ENCODE measurements at places on chromosomes 6 and 20. TPM values are rescaled to one million over a fixed set of nuclear protein-coding genes. Genes with fewer than 3 reads are reported as not detected.

DNA sequence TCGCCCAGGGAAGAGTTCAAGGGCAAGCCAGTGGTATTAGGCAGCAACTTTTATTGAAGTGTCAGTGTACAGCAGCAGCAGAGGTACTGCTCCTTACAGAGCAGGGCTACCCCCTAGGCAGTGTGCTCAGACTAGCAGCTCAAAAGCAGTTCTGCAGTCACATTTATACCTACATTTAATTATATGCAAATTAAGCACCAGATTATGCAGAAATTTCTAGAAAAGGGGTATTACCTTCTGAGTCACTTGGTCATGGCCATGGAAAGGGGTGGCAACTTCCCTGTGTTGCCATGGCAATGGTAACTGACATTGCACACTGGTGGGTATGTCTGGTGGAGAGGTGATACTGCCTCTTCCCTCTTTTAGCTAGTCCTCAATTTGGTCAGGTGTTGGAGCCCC lies 2.1 kb upstream of the ZKSCAN4 start:
- H3K36me3 ChIP-seq = peaks cover 5% of the 10 kb centered on the region
- no peaks in the 10 kb centered on the region for H3K27me3 ChIP-seq
- H3K27ac ChIP-seq = no peak overlapping the region
- no peak overlapping the region for H3K4me3 ChIP-seq
- peaks cover 14% of the 10 kb centered on the region for H3K4me1 ChIP-seq

- H3K27ac ChIP-seq = peak overlapping the region; percentile 64
- no peak for DNase-seq
- H3K27me3 ChIP-seq = no peaks in the 10 kb centered on the region
- peaks cover 47% of the 10 kb centered on the region for H3K4me1 ChIP-seq
Measured at GRCh38 chr6:16729744-16730143, 31.5 kb downstream of the ATXN1 start.

DNA sequence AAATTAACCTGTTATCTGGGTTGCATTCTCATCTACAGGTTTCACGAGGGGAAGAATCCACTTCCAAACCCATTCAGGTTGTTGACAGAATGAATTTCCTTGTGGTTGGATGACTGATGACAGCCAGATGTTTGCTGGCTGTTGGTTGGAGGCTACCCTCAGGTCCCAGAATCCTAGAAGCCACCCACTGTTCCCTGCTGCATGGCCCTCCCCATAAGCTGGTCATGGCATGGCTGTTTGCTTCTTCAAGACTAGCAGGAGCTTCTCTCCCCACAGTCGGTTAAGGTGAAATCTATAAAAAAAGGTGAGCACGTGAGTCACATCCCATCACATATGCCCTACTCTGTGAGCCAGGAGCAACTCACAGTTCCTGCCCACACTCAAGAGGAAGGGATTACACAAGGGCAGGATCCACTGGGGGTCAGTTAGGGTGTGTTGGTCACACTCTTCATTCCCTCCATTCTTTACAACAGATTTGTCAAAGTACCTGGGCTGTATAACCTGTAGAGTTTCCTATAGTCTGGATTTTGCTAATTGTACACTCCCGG lies 19.5 kb upstream of the RPS10 start:
- H3K4me3 ChIP-seq = no peak overlapping the region
- H3K4me1 ChIP-seq = no peaks in the 10 kb centered on the region
- no peak overlapping the region for H3K27ac ChIP-seq
- no peaks in the 10 kb centered on the region for H3K27me3 ChIP-seq

DNA sequence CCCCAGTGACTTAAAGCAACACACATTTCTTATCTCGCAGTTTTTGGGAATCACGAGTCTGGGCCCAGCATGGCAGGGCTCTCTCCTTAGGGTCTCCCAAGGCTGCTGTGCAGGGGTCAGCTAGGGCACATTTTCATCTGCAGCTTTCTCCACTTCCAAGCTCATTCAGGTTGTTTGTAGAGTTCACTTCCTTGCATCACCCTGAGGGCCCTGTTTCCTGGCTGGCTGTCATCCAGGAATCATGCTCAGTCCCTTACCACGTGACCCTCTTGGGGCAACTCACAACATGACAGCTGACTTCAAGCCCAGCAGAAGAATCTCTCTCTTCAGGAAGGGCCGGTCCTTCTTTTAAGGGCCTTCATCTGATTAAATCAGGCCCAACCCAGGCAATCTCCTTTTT lies 21.3 kb downstream of the SNAP25 start:
- DNase-seq = no peak
- no peak overlapping the region for H3K4me3 ChIP-seq
- H3K36me3 ChIP-seq = no peaks in the 10 kb centered on the region
- no peaks in the 10 kb centered on the region for H3K4me1 ChIP-seq

- no peaks in the 10 kb centered on the region for H3K36me3 ChIP-seq
- H3K4me3 ChIP-seq = no peak overlapping the region
- H3K27ac ChIP-seq = no peak overlapping the region
- no peak for DNase-seq
Measured at GRCh38 chr6:129015721-129016120, 132.8 kb downstream of the LAMA2 start.

DNA sequence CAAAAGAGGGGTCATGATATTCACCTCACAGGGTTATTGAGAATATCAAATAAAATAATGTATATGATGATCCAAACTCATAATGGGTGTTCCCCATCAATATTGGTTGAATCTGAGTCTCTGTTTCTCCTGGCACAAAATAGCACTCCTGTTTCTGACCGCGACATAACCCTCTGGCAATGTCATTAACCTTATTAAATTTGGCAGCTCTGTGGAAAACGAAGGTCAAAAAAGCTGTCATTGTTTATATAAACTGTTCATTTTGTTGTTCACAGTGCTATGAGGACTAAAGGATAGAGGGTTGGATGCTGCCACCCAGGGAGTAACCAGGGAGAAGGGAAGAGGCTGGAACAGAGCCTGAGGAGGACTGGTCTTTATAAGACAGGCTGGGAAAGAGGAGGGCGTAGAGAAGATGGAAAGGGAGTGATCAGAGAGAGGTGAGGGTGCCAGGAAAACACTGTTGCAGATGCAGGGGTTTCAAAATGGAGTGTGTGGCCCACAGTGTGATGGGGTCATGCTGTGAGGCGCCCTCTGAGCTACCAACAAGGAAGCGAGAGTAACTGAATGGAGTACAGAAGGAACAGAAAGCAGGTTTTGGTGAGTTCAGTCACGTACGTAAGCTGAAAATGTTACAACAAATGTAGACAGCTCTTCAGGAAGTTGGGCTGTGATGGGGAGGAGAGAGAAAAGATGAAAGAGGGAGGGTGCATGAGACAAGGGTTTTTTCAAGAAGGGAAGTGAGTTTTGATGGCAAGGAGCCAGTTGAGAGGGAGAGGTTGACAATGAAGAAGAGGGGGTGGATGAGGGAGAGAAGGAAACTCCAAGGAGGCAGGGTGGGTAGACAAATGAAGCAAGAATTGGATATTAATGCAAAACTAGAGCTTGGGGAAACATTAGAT lies 251.6 kb upstream of the TAB2 start:
- H3K4me1 ChIP-seq = peaks cover 53% of the 10 kb centered on the region
- H3K36me3 ChIP-seq = no peaks in the 10 kb centered on the region
- no peak overlapping the region for H3K4me3 ChIP-seq
- H3K27me3 ChIP-seq = no peaks in the 10 kb centered on the region

DNA sequence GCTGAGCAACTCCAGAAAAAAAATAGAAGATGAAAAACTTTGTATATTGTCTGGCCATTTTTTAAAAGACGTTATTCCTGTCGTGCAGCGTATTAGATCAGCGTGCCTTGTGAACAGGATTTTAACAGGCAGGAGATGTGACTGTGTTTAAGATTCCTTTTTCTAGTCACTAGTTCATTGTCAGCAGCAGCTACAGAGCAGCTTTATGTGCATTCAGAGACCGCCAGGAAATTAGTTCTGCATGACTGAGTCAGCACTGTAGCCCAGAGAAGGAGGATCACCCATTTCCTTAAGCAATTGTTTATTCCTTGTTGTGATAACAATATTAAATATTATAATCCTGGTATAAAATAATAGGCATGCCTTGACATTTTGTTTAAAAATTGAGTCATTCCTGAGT lies 75.4 kb upstream of the ADGRB3 start:
- H3K4me3 ChIP-seq = no peak overlapping the region
- DNase-seq = no peak
- no peak overlapping the region for H3K27ac ChIP-seq
- no peaks in the 10 kb centered on the region for H3K36me3 ChIP-seq

- H3K4me3 ChIP-seq = no peak overlapping the region
- no peak for DNase-seq
- no peaks in the 10 kb centered on the region for H3K36me3 ChIP-seq
- H3K27ac ChIP-seq = no peak overlapping the region
- H3K27me3 ChIP-seq = no peaks in the 10 kb centered on the region
Measured at GRCh38 chr6:110643175-110643574, 166.8 kb upstream of the SLC22A16 start.

- H3K4me1 ChIP-seq = peaks cover 7% of the 10 kb centered on the region
- H3K27ac ChIP-seq = no peak overlapping the region
- H3K27me3 ChIP-seq = no peaks in the 10 kb centered on the region
- no peak overlapping the region for H3K4me3 ChIP-seq
Measured at GRCh38 chr6:52582446-52582845, 5.6 kb upstream of the TRAM2 start.

DNA sequence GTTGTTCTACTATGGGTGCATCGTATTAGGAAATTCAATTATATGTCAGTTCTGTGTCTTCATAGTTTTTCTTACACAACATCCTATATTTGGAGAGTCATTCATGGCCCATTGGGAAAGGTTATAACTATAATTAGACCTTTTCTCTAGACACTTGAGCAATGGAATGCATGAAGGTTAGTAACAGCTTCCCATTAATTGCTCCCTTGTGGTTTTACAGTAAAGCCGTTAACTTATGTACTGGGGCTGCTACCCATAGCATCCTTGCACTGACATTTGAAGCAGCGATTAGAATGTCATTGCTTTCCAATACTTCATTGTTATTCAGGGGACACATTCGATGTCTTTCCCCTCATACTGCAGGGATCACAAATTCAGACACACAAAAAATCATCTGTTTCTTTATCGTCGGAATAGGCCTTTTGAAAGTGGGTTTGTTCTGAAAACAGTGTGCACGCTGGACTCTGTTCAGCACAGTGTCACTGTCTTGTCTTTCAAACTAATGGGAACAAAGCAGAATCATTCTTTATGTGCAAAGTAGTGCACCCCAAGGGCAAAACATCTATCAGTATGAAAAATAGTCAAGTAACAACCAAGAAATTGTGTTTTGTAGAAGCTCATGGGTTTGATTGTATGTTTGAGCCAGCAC lies 634.3 kb upstream of the MAP3K7 start:
- H3K27ac ChIP-seq = no peak overlapping the region
- no peak overlapping the region for H3K4me3 ChIP-seq
- no peaks in the 10 kb centered on the region for H3K36me3 ChIP-seq
- no peak for DNase-seq
- no peaks in the 10 kb centered on the region for H3K27me3 ChIP-seq
- H3K4me1 ChIP-seq = no peaks in the 10 kb centered on the region

DNA sequence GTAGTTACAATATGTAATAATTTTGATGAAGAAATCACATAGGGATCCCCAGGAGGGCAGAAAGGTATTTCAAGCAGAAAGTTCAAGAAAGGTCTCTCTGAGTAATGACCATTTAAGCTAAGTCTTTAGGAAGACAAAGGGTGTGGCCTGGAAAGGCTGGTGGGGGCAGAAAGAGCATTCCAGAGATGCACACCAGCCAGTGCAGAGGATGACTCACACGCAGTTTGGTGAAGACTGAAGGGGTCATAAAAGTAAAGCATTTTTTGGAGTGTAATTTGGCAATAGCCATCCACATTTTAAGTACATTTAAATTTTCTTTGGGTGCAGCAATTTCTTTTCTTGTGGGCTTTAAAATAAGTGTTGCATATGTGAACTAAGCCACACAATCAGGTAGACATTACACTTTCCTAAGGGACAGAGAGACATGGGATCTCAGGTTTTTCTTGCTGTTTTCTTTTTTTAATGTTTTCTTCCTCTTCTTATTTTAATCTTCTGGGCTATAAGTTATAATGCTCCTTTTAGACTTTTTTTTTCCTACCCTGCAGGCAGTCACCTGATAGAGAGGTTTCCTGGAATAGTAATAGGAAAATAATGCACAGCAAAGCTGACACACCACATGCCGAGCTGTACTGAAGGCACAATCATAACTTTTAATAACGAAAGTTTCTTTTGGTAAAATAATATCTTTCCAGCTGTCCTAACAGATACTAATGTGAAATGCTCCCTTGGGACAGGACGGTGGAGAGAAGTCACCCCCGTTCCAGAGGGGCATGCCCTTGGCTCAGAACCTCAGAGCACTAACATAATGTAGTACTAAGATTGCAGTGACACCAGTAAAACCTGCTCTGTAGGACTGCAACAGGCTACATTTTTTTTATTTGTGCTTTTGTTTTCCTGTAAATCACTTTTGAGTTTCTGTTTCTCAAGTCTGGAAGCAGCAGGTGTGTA lies 49.6 kb upstream of the PTPRK start:
- DNase-seq = peak; percentile 87
- peaks cover 23% of the 10 kb centered on the region for H3K4me1 ChIP-seq
- H3K4me3 ChIP-seq = no peak overlapping the region
- no peaks in the 10 kb centered on the region for H3K27me3 ChIP-seq
- H3K27ac ChIP-seq = peak overlapping the region; percentile 39

DNA sequence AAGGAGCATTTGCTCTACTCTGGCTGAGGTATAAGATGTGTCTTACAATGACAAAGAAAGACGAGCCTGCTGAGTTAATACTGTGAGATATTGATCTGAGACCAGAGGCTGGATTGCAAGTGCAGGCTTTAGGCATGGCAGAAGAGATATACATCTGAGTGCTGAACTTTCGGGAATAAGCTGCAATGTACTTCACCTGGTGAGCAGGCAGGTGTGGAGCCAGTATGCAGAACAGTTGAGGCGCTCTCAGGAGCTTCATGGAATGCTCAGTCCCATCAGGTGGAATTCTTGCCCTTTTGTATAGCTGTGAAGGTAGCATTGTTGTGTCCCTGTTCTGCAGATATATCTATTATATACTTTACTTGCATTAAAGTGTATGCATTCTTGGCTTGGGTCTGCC lies 179.3 kb upstream of the RIMS1 start:
- H3K27me3 ChIP-seq = no peaks in the 10 kb centered on the region
- DNase-seq = no peak
- H3K27ac ChIP-seq = no peak overlapping the region
- H3K4me3 ChIP-seq = no peak overlapping the region

GRCh38 chr20:57835588-57836455 lies 126.0 kb upstream of the PMEPA1 start:
- H3K27ac ChIP-seq = no peak overlapping the region
- DNase-seq = no peak

GRCh38 chr6:15398633-15399275 lies 152.9 kb downstream of the JARID2 start:
- no peaks in the 10 kb centered on the region for H3K27me3 ChIP-seq
- no peak overlapping the region for H3K4me3 ChIP-seq
- H3K36me3 ChIP-seq = no peaks in the 10 kb centered on the region

The SLC13A3 gene
- total RNA-seq = not detected

The DDX43 gene
- total RNA-seq = not detected

The PAX1 gene
- total RNA-seq = not detected

The CMTR1 gene
- total RNA-seq = 39.1 TPM

The TOMM6 gene
- 147 TPM for total RNA-seq

The NANP gene
- 7.6 TPM for total RNA-seq

The ZC3H12D gene
- total RNA-seq = not detected

The NNAT gene
- not detected for total RNA-seq

The ETV7 gene
- 2.0 TPM for total RNA-seq

The SLC2A10 gene
- total RNA-seq = 19.2 TPM
